ENCODE measurements at places on chromosomes 4 and X.

DNA sequence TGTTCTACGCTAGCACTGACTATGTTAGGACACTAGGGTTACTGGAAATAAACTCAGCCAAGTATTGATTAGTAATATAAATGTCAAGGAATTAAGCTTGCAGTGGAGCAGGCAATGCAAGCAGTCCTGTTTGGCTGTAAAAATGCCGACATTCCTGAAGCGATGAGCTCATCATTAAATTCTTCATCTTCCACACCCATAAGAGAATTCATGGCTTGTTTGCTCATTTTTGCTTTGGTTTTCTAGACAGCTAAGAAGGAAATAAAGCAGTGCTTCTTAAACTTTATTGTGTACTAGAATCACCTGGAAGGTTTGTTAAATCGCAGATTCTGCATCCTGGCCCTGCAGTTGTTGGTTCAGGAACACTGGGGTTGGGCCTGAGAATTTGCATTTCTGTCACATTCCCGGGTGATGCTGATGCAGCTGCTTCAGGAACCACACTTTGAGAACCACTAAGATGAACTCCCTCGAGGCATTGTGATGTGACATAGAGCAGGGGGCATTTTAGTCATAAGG, 17.8 kb downstream of the ANXA3 start:
- no peak for DNase-seq

DNA sequence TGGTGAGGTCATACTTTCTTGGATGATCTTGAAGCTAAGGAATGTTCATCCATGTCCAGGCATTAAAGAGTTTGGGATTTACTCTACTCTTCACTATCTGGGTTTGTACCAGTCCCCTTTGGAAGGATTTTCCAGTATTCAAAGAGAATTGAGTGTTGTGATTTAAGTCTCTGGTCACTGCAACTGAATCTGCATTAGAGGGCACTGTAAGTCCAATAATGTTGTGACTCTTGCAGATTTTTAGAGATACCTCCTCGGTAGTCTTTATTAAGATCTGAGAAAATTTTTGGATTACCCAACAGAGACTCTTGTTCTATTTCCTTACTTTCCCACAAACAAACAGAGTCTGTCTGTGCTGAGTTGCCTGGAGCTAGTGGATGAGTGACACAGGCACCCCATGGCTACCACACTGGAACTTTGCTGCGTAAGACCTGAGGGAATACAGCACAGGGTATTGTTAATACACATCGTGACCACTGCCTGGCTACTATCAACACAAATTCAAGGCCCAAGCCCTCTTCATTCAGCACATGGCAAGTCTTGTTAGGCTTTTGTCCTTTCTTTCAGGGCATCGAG, 357.1 kb upstream of the KLHL4 start:
- no peak for DNase-seq

DNA sequence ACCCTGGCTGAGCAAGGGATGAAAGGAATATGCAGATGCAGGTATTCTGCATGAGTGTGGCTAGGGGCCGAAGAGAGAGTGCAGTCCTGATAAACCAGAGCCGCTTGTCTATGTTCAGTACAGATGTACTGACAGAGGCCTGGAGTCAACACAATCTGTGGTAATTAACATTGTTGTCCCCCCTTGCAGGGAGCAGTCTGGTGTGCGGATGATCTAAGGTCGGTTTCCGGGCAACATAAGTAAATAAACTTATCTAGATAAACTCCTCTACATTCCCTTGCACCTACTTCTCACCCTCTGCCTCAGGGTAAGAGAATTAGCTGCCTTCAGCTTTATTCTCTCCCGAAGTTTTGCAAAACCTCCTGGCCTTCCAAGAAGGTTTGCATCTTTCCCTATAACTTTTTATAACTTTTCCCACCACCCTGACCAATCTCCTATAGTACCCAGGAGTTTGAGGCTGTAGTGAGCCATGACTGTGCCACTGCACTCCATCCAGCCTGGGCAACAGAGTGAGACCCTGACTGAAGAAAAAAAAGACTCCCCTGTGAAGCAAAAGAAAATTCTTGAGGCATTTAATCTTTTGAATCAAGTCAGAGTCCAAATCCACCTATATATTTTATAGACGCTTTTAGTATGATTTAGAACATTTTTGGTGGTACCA, 26.6 kb downstream of the SNX25 start:
- no peak for DNase-seq

GRCh38 chr4:189660722-189661360, 279.8 kb upstream of the FRG1 start:
- no peak for DNase-seq

GRCh38 chr4:138298866-138299265, 56.7 kb upstream of the SLC7A11 start:
- no peak for DNase-seq

- no peak for DNase-seq
These were observed 158.8 kb downstream of the ADGRA3 start for GRCh38 chr4:22356987-22357596.

DNA sequence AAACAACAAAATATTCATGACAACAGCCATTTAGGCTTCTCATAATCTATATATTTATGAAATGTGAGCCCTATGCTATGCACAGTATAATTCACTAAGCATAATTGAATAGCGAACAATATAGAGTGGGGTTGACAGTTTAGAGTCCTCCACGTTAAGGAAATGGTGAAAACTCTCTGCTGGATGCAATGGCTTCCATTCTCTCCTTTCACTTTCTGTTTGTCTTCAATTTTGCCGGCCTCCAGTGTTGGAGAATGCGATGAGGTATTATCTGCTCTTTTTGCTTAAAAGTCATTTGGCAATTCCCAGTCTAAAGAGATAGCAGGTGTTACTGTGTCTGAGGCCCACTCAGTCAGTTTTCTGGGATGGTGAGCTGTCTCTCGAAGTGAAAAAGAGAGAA, 52.1 kb downstream of the NPY5R start:
- DNase-seq = no peak

DNA sequence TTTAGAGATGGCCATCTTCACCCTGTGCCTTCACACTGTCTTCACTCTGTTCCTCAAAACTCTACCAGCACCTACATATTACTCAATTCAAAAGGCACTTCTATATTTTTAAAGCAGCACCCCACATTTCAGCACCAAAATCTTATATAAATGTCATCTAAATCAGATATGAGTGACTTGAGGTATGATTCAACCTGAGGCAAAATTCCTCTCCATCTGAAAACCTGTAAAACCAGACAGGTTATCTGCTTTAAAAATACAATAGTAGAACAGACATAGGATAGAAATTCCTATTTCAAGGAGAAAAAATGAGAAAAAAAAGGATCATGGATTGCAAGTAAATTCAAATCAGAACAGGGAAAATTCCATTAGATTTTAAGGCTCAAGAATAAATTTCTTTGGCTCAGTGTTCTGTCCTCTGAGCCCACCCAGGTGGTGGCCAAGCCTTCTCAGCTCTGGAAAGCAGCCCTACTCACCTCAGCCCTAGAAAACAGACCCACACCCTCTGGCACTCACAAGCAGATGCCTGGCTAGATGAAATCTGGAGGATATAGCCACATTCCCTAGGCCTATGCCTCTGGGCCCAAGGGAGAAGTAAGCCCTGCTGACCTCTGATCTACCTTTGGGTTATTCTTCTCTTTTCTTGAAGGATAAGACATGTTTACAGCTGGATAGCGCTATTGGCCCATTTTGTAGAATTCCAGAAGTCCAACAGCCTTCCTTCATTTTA, 240.4 kb upstream of the ZCCHC13 start:
- DNase-seq = no peak
